ENCODE measurements at places on chromosomes 2 and 18.

GRCh38 chr2:223873672-223874071, 36.3 kb upstream of the AP1S3 start:
- no peak for DNase-seq

- no peak for DNase-seq
Observed at GRCh38 chr18:24421831-24422230, 4.6 kb upstream of the IMPACT start.

DNA sequence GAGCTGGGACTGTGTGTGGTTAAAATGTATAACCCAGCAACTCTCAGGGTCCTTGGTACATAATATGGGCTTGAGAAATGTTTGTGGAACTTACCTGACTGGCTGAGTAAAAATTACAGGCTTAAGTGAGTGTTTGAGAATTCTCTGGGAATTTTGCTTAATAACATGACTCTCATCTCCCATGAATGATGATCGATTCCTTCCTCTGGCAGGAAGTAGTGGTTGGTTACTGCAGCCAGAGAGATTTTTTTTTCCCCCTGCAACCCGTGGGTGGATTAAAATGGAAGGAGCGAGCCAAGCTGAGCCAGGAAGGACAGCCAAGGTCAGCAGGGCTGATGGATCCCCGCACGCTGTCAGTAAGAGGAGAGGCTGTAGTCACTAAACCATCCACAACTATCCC, 40.6 kb upstream of the RFX8 start:
- no peak for DNase-seq

DNA sequence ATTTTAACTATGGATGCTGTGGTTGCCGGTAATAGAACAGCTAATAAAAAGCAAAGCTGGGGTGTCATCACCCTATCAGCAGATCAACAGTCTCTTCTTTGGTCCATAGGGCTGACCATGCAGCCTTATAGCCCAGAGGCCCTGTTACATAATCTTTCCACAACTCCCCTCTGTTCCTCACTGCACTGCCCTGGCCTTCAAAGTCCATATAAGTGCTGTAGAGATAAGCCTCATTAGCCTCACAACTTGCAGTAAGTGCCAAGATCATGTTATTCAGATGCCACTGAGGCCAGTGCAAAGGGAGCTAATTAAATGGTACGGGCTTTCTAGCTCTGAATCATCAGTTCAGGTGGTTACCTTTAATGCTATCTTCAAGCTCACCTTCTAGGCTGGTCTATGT, 89.7 kb upstream of the CXCR4 start:
- DNase-seq, result no peak

GRCh38 chr18:22505141-22505591, 87.5 kb upstream of the CTAGE1 start:
- DNase-seq, result no peak

DNA sequence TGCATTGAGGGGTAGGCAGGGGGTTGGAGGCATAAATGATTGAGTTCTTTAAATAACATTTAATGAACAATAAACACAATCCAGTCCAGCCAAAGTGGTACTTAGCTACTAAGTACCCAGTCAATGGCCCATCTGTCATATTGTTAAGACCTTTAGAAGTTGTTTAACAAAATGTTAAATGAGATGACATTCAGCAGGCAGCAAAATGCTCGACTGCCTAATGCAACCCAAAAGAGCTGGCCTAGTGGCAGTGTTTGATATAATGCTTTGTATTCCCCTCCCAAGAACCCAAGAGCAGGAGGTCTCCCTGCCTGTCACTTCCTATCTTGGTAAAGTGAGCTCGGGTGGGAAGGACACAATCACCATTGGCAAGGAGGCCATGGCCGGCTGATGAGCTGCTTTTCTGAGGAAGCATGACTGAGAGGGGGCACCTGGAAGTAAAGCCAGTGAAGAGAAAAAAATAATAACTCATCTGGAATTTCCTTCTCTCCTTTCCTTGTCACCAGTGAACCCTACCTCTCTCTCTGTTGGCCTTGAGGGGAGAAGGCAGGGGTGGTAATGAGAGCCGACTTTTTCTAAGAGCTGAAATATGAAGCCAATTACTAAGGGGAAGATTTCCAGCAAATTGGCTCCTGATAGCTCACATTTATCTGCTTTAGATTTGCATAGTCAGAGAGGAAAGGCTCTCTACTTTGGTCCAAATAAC, 140.6 kb downstream of the C1D start:
- DNase-seq, result no peak

DNA sequence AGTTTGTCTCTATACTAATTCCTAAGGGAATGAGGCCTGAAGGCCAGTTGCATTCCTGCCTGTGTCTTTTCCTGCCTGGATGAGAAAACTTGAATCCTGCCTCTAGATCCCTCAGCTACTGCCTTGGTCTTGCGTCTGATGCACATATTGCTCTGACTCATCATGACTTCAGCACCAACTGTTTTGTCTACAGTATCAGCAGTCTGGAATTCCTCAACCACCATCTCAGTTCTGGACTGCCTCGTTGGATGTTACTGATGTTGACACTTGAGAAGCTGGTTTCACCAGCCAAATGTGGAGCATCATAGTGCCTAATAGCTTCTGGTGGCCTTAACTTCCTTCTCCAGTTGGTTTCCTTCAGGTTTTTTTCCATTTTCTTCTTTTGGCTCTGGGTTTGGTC, 211.0 kb downstream of the CTNNA2 start:
- DNase-seq, result no peak

GRCh38 chr2:165647409-165647808, 146.6 kb downstream of the GALNT3 start:
- no peak for DNase-seq

- no peak for DNase-seq
Observed at GRCh38 chr2:33277002-33277426, 199.4 kb upstream of the RASGRP3 start.

GRCh38 chr2:88011011-88011410, 5.3 kb downstream of the RNU2-63P start:
- DNase-seq, result no peak

- peak; percentile 72 for DNase-seq
Observed at GRCh38 chr2:172693037-172693436, 42.6 kb upstream of the RAPGEF4 start.

- DNase-seq, result no peak
Observed at GRCh38 chr2:11678306-11678960, 8.4 kb upstream of the NTSR2 start.

GRCh38 chr2:201699416-201699815, 972 bp upstream of the MPP4 start:
- no peak for DNase-seq

DNA sequence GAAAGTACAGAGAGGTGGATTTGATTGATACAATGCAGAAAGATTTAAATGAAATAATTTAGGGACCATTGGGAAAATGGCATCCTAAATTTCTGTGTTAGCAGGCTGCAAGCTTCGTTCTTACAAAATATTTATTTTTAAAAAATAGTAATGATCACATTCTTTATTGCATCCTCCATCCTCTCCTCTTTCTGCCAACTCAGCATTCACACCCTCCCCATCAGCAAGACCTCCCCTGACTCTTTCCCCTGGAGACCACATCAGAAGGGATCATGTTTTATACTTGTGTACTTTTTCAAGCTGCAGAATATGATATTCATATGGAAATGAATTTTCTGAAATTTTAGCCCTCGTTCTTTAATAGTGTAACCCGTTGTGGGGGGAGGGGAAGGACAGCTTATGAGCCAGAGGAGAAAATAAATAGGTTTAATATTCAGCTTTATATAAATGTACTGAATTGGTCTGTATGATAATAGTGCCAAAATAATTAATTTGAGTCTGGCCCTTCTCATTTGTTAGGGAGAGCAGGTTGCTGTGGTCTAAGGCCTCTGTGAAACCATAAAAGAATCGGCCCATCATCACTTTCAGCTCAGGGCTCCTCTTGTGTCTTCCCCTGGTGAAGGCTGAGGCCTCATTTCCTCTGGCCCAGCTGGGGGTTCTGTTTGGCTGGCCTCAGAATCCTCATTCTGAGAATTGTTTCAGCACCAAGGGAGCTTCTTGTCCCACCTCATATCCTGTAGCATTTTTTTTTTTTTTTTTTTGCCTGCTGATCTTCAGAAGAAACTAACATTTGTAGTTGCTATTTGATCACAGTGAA, 330.8 kb downstream of the TXNL1 start:
- no peak for DNase-seq

GRCh38 chr2:152920846-152921245, 202.4 kb downstream of the ARL6IP6 start:
- no peak for DNase-seq

DNA sequence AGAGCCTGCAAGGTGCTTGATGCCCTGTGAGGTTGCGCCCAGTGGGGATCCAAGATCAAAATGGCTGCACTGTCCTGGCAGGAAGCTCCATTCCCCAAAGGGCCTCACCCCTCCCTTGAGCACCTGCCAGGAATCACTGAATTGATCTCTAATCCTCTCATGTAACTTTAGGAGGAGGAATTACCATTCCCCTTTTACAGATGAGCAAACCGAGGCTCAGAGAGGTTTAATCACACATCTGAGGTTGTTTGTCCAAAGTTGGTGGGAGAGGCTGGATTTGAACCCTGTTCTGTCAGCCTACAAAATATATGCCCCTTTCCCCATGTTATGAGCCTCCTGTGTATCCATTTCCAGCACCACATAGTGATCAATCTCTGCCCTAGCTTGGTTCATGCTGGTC, 10.5 kb downstream of the ASIC4 start:
- DNase-seq, result no peak

DNA sequence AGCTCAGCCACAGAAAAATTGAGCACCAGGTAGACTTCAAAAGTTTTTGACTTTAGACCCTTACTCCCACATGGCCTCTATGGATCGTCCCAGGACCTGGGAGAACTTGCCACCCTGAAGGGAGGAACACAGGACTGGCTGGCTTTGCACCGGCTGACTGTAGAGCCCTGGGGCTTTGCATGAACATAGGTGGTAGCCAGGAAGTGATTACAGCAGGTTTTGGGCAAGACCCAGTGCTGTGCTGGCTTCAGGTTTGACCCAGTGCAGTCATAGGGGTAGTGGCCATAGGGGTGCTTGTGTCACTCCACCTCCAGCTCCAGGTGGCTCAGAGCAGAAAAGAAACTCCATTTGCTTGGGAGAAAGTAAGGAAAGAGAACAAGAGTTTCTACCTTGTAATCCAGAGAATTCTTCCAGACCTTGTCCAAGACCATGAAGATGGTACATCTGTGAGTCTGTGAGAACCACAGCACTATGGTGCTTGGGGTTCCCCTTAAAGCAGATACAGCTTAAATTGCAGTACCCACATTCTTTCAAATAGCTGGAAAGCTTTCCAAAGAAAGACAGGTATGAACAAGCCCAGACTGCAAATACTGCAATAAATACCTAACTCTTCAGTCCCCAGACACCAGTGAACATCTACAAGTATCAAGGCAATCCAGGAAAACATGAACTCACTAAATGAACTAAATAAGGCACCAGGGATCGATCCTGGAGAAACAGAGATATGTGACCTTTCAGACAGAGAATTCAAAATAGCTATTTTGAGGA, 13.0 kb upstream of the SESTD1 start:
- no peak for DNase-seq

- no peak for DNase-seq
Observed at GRCh38 chr2:211161236-211161635, 604.8 kb downstream of the CPS1 start.

DNA sequence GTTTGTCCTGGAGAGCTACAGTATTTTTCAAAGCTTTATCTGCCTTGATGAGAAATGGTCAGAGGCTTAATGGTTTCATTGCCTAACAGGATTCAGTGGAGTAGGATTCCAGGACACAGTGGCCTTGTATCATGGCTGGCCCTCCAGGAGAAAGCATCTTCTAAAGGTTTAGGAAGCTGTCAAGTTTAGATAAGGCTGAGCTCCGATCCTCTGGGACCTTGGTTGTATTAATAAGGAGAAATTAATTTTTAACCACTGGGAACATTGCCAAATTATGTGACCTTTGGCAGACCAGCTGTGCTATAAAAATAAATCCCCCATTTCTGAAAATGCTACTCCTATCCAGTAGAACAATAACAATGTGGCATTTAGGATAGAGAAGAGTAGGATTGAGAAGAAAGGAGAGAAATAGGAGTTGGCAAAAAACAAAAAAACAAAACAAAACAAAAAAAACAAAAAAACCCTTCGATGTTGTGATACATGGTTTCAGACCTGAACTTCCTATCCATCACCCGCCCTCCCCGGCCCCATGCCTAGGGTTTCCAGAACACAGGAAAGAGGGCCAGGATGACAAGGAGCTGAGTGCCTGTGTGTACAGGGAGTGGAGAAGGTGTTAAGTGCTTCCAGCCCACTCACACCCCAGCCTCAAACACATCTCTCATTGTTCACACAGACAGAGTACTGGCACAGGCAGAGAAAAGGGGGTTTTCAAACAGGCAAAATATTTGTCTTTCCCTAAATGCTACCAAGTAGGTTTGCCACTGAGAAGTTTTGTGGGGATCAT, 6.3 kb downstream of the NRP2 start:
- DNase-seq, result no peak

- DNase-seq, result peak; percentile 19
Observed at GRCh38 chr2:32357318-32358110, 691 bp downstream of the BIRC6 start.

- DNase-seq, result no peak
Observed at GRCh38 chr2:17058772-17059402, 393.3 kb upstream of the CYRIA start.

- no peak for DNase-seq
Observed at GRCh38 chr2:52181080-52181479, 1149.1 kb upstream of the NRXN1 start.

DNA sequence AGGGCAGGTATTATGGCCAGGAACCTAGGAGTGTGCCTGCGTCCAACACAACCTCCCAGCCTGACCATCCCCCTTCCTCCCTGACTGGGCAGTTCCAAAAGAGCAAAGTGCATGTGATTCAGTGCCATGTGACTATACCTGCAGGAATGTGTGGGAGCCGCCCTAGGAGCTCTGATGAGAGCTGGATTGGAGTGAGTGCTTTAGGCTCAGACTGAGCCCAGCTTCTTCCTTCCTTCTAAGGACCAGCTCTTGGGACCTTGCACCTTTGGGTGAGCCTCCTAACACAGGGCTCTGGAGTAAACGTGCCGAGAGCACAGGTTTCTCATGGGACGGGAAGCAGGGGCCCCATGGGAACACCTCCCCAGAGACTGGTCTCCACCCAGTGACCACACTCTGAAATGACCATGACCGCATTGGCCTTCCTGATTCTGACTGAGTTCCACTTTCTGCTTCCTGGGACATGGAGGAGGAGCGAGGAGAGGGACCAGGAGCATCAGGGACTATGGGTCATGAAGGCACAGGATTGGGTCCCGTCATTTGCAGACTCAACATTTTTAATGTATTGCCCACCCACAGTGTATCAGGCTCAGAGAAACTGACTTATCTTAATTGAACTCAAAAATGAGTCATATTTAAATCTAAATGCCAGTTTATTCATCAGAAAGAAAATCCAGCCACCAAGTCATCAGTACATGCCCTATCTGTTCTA, 87.8 kb upstream of the BCL2L11 start:
- no peak for DNase-seq

GRCh38 chr18:45930963-45931362, 36.2 kb downstream of the EPG5 start:
- no peak for DNase-seq

All from dorsolateral prefrontal cortex (tissue), 122 donors.